ENCODE measurements at places on chromosomes 3 and 15.

- DNase-seq: no peak
Observed at GRCh38 chr3:159818399-159818798, 170.2 kb upstream of the IL12A start.

- DNase-seq: no peak
Observed at GRCh38 chr15:89291934-89292438, 42.6 kb downstream of the POLG start.

GRCh38 chr15:95541301-95541700 is 789.2 kb upstream of the NR2F2 start:
- DNase-seq: no peak

DNA sequence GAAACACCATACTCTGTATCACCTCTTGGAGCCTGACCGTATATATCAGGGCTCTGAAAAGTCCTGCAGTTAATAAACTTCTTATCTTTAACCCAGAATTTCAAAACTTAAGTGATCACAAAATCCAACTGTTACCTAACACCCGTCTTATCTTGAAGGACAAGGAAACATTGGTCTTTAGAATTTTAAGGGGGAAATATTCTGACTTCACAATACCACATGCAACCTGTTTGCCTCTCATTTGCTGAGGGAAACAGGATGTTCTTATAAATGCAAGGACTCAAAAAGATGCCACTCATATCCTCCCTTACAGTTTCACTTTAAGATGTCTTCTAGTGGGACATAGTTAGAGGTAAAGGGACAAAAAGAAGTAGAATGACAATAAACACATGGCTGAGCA is 67.9 kb downstream of the CRTC3 start:
- DNase-seq: no peak

DNA sequence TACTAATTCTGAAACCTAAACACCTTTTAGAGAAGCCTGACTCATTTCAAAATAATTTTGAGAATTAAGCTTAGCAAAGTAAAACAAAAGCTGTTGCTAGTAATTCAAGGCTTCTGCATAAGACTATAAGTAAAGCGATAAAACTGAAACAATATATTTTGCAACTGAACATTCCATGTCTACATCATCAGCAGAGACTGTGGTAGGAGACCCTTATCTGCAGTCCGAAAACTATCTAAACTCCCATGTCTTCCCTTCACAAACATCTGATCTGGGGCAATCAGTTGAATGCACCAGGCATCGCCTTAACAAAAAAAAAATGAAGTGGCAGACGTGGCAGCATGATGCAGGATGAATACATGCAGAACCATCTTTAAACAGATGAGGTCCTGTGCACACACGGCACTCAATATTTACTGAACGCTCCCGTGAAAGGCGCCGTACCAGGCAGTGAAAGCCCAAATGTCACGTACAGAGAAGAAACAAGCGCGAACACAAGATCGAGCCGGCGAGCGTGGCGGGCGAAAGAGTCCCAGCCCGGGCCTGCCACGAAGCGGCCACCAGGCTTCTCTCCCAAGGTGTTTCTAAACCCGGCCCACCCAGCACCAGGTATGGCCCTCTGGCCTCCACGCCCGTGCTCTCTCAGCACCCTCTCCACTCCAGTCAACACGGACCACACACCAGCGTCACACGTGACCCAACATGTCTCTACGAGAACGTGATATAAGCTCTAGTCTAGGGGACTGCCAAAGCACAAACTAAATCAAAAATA is 63.0 kb downstream of the CHSY1 start:
- no peak for DNase-seq

DNA sequence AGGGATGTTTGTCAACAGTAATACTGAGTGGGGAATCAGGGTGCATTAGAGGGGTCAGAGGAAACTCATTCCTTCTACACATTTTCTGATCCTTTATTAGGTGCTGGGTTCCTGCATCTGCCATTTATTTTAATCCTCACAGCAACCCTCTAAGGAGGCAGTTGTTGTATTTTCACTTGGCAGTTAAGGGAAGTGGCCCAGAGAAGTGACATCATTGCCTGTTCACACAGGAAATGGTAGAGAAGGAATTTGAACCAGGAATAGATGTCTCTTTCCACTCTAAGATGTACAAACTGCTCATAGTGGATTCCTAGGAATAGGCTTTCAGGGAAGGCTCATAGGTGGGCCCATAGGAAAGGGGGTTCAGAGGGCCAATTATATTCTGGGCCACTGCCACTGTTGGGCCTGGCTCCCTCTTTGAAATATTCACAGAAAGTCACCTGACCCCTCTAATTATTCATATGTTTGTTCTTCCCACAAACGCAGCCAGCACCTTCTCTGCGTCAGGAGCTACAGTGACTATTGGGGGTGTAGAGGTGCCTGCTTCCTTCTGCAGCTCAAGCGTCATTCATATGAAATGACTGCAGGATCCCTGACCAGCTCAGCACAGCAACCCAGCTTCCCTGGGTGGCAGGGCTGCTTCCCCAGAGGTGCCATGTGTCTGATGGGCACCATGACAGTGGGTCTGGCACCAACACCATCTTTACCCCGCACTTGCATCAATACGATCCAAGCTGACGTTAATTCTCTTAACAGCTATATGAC is 163.9 kb upstream of the SMAD3 start:
- DNase-seq: no peak

- DNase-seq: no peak
Observed at GRCh38 chr3:183586477-183586876, 31.0 kb upstream of the KLHL6 start.

DNA sequence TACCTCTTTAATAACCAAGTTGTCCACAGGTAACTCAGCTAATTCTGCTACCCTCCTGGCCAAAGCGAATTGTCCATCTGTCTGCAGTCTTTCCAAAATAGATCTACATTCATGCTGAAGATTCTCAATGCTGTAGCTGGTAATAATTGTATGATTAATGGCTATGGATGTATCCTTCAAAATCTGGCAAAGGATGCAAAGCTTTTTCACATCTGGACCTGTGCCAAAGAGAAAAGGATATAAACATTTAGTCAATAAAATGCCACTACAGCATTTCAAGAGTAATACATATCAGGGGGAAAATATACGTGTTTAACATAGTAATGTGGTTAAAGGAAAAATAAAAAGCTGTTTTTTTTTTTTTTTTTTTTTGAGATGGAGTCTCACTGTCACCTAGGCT is 48.7 kb downstream of the EIF3J start:
- no peak for DNase-seq

GRCh38 chr3:81154611-81155143 is 606.8 kb downstream of the GBE1 start:
- DNase-seq: no peak

- DNase-seq: peak; percentile 1
Observed at GRCh38 chr3:137121704-137122314, 164.0 kb downstream of the IL20RB start.

GRCh38 chr3:57078344-57078634 is 17.8 kb downstream of the SPATA12 start:
- no peak for DNase-seq

- no peak for DNase-seq
Observed at GRCh38 chr3:291028-291427, 94.5 kb downstream of the CHL1 start.

- DNase-seq: no peak
Observed at GRCh38 chr3:133892541-133893231, 3.0 kb downstream of the RAB6B start.

DNA sequence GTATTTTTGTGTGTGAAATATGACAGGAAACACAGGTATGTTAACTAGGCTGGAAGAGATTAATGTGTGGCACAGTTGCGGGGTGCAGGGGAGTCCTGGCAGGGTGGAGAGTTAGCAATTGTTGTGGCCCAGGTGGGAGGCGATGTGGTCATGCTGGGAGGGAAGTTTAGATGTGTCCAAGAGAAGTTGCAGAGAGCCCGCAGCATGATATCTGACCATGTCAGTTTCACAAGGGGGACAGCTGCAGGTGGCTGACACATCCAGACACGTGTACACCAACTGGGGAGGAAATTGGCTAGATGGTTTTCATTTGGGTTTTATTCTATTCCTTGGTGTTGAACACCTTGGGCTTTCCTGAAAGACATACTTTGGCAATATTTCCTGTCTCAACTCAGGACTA is 172.8 kb upstream of the RGMA start:
- DNase-seq: no peak

DNA sequence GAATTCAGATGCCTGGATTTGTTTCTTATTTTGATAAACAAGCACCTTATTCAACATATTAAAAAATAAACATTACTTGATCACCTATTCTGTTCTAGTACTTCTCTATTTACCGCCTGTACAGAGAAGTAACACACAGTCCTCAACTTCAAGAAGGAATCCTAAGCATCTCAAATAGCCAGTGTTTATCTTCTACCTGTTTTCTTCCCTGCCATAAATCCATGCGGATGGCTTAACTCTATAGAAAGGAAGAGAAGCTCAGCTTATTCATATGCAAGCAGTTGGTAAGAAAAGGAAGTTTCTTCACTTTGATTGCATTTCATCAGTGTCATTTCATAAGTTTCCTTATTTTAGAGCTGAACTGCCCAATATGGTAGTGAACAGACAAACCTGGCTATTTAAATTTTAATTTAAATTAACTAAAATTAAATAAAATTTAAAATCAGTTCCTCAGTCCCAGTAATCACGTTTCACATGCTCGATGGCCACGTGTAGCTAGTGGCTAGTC is 210.0 kb upstream of the PEX5L start:
- DNase-seq: no peak

GRCh38 chr15:35885870-35886269 is 339.9 kb upstream of the DPH6 start:
- DNase-seq: no peak

- no peak for DNase-seq
Observed at GRCh38 chr3:169455472-169455871, 208.0 kb downstream of the MECOM start.

DNA sequence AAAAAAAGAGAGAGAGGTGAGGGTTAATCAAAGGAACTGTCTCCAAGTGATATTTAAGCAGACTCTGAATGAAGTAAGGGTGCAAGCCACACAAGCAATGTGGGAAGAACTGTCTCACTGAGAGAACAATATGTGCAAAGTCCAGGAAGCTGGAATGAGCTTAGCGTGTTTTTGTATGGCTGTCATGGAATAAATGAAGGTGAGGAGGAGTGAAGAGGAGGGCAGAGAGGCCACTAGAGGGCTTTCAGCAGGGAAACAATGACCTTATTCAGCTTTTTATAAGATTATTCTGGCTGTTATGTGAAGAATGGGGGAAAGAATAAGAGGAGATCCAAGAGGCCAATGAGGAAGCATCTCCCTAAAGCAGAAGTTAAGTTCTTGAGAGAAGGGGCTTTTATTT is 86.9 kb upstream of the COL8A1 start:
- DNase-seq: no peak

- no peak for DNase-seq
Observed at GRCh38 chr3:120420360-120420759, 30.4 kb downstream of the FSTL1 start.
